Activated naive CD4-positive, alpha-beta T cell treated with anti-CD3 and anti-CD28 coated beads, Interleukin-2, amount 50 U/mL, for 72 hours (primary cell): ENCODE measurements at places on chromosomes 7 and 10.
A peak's percentile ranks its signal among the peaks of the same experiment; 100 is the strongest.

DNA sequence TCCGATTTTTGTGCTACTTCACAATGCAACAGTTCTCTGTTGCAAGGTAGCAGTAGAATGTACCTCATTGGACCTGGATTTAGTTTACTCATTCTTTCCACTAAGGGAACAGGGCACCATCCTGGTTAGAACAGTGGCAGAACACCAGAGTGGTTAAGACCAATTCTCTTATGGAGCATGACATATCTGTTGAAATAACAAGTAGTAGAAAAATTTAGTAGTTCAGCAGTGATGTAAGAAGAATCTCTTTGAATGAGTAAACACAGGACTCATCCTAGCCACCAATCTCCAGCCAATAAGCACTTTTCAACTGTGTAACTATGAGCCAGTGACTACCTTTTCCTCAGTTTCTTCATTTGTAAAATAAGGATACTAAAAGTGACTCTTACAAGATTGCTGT lies 2.4 kb downstream of the ANKRD22 start:
- DNase-seq = no peak

DNA sequence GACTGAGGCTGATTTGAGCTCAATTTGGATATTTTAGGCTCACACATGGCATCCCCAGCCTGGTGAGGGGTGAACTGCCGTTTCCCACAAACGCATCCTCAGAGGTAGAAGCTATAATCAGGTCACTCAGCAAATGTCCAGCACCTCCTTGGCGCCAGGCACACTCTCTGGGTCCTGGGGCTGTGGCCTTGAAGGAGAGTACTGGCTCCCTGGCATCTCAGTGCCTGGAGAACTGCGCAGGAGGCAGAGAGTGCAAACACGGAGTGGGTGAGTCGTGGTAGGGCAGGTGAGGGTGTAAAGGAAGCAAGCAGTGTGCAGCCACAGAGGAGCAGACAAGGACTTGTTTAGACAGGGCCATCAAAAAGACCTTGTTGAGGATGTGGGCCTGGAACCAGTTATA lies 224.0 kb upstream of the ZNF32 start:
- no peak for DNase-seq

GRCh38 chr7:33278095-33278494 lies 148.7 kb downstream of the BBS9 start:
- no peak for DNase-seq

GRCh38 chr10:88066876-88067275 lies 203.5 kb downstream of the PTEN start:
- no peak for DNase-seq

- DNase-seq = no peak
These were observed 120.5 kb downstream of the GALNT11 start for GRCh38 chr7:152145853-152146466.

DNA sequence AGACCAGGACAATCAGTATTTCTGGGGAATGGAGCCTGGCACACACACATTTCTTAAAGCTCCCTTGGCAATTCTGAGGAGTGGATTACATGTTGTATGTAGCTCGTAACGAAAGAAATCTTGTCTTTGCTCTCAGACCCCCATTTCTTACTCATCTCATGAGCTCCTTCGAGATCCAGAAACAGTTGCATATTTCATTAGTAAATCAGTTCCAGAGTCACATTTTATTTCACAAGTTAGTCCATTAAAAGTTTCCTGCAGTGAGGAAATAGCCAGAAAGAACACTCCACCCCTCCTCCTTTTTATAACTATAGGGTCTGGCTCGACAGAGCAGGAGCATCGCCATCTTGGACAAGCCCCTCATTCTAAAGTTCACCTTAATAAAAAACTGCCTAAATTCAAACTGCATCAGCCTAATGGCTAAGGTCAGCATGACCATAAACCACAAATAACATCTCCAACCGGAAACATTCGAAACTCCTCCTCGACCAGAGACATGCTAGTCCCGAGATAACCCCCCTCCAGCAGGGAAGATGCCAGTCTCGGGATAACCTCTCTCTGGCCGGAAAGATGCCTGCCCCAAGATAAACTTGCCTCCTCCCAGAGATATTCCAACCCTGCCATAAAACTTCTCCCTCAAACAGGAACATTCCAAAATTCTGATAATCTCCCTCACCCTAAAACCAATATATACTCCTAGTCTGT lies 7.4 kb downstream of the EGFR start:
- DNase-seq = no peak

- no peak for DNase-seq
These were observed 7.6 kb downstream of the CYP26A1 start for GRCh38 chr10:93081318-93081717.

GRCh38 chr10:113300617-113301016 lies 252.2 kb upstream of the HABP2 start:
- no peak for DNase-seq

DNA sequence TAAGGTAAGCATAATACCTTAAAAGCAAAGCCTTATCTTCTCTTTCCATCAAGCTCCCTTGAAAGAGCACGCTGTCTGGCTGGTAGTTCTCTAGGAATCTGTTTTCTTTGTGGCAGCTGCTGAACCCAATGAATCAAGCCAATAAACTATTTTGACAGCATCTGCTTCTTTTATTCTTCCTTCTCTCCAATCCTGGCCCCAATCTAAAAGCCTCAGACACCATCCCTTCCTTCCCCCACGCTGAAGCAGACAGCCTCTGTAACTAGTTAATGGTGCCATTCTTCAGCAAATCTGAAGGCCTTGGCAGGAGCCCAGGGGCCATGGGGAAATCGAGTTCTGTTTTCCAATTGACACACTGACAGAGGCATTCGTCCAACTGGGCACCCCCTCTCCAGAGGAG lies 186.6 kb upstream of the LYZL1 start:
- DNase-seq = no peak

DNA sequence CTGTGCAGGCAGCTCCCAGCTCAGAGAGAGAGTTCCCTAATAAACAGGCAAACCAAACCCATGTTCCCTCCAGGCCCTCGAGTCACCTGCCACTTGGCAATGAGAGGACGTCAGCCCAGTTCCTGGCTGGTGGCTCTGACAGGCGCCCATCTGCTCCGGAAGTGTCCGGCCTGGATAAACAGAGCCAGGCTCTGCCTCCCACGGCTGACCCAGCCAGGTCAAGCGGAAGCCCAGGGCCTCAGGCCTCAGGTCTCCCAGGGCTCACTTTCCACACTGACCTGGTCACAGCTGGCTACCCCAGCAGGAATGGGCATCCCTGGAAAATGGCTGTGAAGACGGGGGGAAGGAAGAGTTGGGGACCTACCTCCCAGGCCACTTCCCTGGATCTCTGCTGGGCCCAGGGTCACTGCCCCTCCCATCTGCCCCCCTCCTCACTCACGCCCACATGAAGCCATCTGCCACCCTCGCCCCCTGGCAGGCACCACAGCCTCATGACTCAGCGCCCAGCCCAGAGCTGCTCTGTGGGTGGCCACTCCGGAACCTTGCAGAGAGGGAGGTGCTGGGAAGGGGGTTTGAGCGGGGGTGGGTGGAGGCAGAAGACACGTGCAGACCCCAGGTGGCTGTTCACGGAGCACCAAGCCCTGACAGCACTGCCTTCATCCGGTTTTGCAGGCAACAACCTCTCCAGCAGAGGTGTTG lies 37.4 kb upstream of the DUSP5 start:
- DNase-seq = no peak

DNA sequence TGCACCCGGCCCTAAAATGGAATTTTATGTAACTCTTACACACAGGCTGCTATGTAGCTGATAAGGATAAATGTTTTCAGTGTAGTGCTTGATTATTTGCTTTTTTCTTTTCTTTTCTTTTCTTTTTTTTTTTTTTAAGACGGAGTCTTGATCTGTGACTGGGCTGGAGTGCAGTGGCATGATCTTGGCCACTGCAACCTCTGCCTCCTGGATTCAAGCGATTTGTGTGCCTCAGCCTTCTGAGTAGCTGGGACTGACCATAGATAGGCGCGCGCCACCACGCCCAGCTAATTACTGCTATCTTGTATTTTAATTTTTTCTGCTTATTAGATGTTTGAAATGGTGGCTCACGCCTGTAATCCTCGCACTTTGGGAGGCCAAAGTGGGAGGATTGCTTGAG lies 3.4 kb downstream of the RABGEF1 start:
- DNase-seq = no peak

GRCh38 chr10:19003341-19003740 lies 45.3 kb upstream of the MALRD1 start:
- no peak for DNase-seq

DNA sequence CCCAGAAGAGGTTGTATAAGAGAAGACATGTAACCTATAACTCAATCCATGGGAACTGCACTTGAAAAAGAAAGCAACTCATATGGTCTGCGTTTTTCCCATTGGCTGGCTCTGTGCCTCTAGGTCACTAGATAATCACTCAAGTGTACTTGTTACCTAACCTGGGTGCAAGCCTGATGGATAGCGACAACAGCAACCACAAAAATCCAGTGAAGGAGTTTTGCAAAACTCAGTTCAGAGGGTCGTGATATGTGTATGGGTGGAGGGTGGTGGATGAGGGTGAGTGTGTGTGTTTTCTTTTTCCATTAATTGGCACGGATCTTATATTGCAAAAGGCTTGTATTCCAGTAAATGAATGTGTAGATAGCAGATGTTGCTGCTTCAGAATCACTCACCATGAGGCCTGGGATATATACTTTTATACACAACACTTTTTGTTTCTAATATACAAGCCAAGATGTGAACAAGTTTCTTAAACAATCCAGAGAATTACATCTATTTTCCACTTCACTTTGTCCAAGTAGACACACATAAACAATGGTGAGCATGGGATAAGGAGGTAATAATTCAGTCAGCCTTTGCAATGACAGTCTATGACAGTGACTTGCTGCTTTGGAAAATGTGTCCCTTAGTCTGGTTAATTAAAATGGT lies 286.9 kb upstream of the DKK1 start:
- no peak for DNase-seq

DNA sequence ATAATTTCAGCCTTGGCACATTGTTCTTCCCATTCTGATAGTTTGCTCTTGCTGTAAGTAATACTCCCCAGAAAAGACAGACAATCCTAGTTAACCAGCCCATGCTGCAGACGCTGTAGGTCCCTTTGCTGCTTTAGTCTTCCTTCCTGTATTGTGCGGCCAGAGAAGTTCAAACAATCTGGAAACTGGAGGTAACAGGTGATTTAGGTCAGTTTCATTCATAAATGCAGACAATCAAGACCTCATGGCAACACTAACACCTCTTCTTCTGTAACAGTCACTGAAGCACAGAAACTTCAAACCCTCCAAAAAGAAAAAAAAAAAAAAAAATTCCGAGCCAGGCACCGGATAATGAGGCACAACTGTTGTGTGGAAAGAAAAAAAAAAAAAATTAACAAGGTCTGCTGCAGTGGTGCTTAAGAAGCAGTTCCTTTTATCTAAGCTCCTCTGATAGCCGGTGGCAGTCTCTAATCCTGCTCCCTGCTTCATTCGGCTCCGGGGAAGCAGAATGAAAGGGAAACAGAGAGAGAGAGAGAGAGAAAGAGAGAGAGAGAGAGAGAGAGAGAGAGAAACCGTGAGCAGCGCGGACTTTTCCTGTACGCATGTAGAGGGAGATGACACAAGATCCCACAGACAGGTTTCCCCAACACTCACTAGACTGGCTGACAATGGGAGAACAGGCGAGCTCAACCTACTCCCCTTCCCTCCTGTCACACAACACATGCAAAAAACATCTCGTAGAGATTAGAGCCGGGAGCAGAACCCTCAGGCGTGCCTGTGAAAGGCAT lies at the start of gene SEMA3A:
TSS of gene SEMA3A (minus strand) at position 306 of the 788 bp plus-strand sequence. CDS start at position 103, 203 bp downstream.
- peak; percentile 14 for DNase-seq

DNA sequence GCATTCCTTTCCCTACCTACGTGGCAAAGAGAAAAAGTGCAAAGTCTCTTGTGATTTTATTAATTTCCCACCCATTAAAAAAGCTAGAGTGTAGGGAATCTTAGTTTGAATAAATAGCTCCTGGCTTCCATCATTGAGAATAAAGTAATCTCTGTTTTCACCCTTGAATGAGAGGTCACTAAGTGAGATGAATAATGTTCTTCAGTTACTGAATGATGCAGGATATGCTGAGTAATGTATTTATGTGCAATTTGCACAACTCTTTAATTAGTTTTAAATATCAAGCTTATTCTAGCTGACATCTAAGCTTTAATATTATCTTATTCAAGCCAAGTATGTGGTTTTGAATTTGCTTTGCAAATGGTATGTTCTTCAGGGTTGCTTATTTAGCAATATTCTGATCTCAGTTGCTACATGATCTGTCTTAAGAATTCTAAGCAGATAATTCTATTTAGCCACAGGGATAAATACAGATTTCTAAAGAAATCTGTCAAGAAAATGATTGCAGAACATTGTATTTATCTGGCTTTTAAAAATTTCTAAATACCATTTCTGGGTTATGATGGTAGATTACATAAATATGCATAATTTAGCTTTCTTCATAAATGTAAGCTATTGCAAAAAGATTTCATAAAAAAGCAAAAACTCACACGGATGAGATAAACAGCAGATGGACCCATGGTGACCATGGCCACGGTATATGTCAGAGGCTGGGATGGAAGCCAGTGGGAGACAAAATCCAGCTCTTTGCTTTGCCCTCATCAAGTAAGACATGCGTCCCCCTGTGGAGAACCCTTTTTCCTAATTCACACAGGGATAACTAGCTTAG lies 141.0 kb downstream of the MACC1 start:
- DNase-seq = no peak

- DNase-seq = no peak
These were observed 159.1 kb downstream of the LRRC4 start for GRCh38 chr7:127872122-127872521.

DNA sequence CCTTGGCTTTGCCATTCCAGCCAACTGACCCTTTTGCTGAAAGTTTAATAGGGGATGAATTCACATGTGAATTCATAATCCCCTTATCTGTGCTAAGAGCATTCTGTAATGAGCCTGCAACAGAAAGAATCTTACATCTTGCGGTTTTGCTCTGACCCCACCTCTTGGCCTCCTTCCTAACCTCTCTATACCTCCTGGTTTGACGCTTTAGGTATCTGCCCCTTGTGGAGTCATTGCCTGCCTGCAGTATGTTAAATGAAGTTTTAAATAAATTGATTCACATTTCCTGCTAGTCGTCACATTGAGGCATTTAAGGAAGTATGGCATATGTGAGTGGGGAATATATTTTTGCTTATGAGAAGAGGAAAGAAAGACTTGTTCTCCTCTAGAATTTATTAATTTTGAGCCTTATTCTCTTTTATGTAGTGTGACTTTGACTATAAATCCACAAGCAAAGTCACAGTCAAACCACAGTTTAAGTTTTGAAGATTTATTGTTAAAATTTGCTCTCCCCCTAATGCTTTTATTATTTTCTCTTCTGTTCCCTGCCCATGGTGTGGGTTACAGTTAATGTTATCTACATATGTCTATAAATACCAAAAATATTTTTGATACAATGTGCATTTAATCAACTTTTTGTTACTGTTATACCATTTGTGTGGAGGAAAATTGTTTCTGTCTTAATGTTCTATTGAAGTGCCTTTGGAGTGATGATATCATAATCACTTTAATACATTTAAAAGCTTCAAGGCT lies 60.9 kb downstream of the LRMDA start:
- no peak for DNase-seq

DNA sequence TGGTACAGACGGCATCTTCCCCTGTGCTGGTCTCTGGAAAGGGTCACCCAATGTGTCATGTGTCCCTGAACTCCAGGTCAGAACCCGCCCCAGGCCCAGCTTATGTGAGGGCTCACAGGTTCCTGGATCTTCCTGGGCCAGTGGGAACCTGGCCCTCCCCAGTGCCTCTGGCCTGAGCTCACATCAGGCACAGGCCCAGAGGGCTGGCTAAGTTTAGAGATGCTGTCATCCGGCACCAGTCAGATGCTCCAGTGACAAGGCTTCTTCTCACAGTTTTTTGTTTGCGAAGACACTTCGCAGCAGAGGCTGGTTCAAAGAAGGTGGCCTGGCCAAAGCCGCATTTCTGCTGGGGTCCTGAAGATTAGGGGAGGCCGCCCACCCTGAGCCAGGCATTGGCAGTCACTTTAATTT lies 11.8 kb downstream of the CAMK2B start:
- DNase-seq = no peak

- peak; percentile 46 for DNase-seq
These were observed 51.0 kb upstream of the ELN start for GRCh38 chr7:73976761-73977618.
